ENCODE measurements at places on chromosomes 13 and 19.

DNA sequence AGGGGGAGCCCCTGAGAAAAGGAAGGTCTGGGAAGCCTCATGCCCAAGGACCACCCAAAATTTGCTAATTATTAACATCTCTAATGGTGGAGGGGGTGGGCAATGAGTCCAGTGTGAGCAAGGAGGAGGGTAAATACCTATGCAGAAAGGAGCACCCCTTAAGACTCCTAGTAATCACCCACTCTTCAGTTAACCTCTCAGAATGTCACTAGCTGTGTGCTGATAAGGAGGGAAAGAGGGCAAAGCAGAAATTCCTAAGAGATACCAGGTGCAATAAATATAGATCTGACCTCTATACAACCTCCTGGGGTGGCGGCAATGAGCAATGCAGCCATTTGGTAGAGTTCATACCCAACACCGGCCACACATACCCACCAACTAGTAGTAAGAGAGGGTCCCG lies 12.7 kb upstream of the DPY19L3 start:
- no peak for DNase-seq

GRCh38 chr19:34853369-34853768 lies 73.3 kb upstream of the ZNF30 start:
- no peak for DNase-seq

GRCh38 chr13:102591988-102592781 lies 4.6 kb upstream of the TPP2 start:
- DNase-seq, result peak; percentile 67

GRCh38 chr13:71828564-71828963 lies 38.4 kb downstream of the DACH1 start:
- no peak for DNase-seq

GRCh38 chr19:50705422-50706019 lies 14.1 kb downstream of the SHANK1 start:
- peak; percentile 12 for DNase-seq

GRCh38 chr13:80214521-80214991 lies 126.4 kb downstream of the SPRY2 start:
- DNase-seq, result no peak

- no peak for DNase-seq
Observed at GRCh38 chr19:1315470-1316166, 29.9 kb downstream of the EFNA2 start.

GRCh38 chr19:46631481-46631880 lies 4.5 kb downstream of the GNG8 start:
- no peak for DNase-seq

GRCh38 chr19:57675881-57676280 lies 5.9 kb upstream of the ZNF551 start:
- DNase-seq, result no peak
